ENCODE measurements at places on chromosomes 6 and 20.

GRCh38 chr20:59246691-59247400, 53.6 kb upstream of the EDN3 start:
- no peak for DNase-seq

DNA sequence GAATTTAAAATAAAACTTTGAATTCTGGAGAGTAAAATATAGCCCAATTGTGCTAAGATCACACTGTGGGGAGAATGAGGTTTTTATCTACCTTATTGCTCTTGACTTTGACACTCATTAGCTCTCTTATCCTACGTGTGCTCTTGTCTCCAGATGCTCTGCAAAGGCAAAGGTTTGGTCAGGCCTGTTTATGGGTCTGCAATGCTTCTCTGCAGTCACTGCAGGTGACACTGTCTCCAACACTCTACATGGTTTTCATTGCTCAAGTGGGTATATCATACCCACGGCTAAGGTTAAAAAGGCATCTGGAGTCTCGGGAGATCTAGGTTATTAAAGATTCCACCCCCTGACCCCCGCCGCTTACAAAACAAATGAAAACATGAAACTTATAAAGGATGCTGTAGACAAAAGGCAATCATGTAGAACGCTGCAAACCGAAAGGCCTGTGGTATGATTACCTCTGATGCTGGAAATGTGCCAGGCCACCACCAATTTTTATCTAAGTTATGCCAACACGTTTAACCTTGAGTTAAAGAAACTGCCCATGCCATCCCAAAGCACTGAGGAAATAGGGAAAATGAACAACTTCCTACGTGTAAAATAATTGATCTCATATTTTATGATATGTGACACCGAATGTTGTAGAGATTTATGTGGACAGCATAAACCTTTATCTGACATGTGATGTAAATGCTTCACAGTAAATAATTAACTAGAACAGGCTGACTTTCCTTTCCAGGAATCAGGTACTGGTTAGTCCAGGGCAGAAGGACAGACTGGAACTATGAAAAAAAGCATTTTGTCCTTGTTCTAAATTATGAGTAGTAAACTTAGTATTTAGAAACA, 238.2 kb upstream of the NOX3 start:
- no peak for DNase-seq

GRCh38 chr20:21027569-21027968, 78.6 kb downstream of the LINC00237 start:
- peak; percentile 2 for DNase-seq

DNA sequence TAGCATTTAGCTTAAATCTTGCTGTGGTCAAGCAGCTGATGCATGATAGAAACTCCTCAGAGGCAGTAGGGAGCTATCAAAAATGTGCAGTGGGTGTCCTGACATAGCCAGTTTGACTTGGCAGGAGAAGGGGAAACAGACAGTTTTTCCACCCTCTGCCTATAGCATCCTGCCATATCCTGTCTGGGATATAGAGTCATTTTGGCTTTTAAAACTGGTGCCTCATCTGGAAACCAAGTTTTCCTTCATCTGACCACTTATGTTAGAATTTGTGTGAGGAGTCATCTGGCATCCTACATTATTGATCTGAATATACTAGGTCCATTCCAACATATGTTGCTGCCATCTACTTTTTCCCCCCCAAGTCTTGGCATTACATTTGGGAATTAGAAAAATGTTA, 284.1 kb downstream of the CD109 start:
- no peak for DNase-seq

GRCh38 chr20:57797401-57797800, 87.6 kb upstream of the PMEPA1 start:
- DNase-seq: no peak

- no peak for DNase-seq
Measured at GRCh38 chr6:11343963-11344723, 111.7 kb upstream of the NEDD9 start.

GRCh38 chr6:21747441-21747840, 153.9 kb downstream of the SOX4 start:
- DNase-seq: no peak

DNA sequence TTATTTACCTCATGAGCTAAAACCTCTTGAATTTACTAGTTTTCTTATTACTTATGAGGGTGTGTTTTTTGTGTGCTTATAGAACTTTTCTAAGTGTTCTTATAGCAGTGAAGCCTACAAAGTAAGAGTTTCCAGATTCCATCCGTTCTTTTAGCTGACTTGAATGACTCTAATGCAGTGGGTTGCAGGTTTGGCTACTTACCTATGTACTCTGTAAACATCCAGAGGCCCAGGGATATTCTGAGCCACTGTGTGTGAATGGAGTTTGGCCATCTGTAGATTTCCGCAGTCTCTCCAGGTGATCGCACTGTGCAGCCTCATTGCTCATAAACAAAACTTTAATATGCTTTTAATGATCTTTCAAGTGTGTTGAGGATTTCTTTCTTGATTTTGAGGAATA, 157.8 kb downstream of the MYO6 start:
- DNase-seq: no peak

DNA sequence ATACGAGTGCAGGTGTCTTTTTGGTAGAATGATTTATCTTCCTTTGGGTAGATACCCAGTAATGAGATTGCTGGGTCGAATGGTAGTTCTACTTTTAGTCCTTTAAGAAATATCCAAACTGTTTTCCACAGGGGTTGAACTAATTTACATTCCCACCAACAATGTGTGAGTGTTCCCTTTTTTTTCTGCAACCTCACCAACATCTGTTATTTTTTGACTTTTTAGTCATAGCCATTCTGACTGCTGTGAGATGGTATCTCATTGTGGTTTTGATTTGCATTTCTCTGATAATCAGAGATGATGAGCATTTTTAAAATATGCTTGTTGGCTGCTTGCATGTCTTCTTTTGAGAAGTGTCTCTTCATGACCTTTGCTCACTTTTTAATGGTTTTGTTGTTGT, 1.9 kb upstream of the ZNF831 start:
- DNase-seq: no peak
